Small intestine (tissue), 16 donors: ENCODE measurements at places on chromosomes 3 and 15. TPM values are rescaled to one million over a fixed set of nuclear protein-coding genes. Genes with fewer than 3 reads are reported as not detected.

DNA sequence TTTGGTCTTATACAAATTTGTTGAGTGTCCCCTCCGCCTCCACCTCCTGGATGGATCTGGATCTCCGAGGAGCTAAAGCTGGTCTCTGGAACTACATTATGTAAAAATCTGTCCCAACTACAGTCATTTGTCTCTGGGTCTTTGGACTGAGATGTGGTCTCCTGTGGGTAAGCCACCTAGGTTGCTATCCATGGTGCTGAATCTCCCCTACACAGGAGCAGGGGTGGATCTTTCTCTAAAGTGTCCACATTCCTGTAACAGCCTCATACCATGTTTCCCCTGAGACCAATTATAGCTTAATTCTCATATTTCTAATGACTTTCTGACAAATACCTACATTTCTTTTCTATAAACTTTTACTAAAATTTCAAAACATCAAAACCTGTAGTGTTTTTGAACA lies 625.8 kb downstream of the TAFA4 start:
- DNase-seq, result peak; percentile 20
- no peaks in the 10 kb centered on the region for H3K36me3 ChIP-seq
- H3K27ac ChIP-seq, result no peak overlapping the region
- no peaks in the 10 kb centered on the region for H3K27me3 ChIP-seq
- H3K4me1 ChIP-seq, result no peaks in the 10 kb centered on the region
- no peak overlapping the region for H3K4me3 ChIP-seq

GRCh38 chr3:111851511-111851954 lies 7.5 kb upstream of the PHLDB2 start:
- no peak for DNase-seq
- H3K36me3 ChIP-seq, result no peaks in the 10 kb centered on the region
- H3K27me3 ChIP-seq, result no peaks in the 10 kb centered on the region
- no peak overlapping the region for H3K27ac ChIP-seq
- H3K4me3 ChIP-seq, result no peak overlapping the region
- peaks cover 17% of the 10 kb centered on the region for H3K4me1 ChIP-seq

DNA sequence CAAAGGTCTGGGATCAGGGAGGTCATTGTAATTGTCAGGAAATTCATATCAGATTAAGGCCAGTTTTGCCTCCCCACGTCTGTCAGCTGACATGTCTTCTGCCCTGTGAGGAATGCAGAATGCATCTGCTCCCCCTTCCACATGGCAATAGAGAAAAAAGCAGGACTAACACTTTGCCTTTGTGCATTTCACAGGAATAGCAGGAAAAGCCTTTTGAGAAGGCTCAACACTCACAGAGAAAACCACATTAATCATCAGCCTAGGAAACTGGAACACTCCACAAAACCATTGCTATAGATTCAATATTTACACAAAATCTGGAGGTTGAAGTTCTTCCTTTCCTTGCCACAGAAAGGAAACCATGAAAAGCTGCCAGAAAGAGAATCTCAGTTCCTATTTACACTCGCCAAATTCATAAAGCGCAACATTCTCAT lies 165.2 kb upstream of the HES1 start:
- peaks cover 16% of the 10 kb centered on the region for H3K4me1 ChIP-seq
- H3K27me3 ChIP-seq, result no peaks in the 10 kb centered on the region
- no peaks in the 10 kb centered on the region for H3K36me3 ChIP-seq

DNA sequence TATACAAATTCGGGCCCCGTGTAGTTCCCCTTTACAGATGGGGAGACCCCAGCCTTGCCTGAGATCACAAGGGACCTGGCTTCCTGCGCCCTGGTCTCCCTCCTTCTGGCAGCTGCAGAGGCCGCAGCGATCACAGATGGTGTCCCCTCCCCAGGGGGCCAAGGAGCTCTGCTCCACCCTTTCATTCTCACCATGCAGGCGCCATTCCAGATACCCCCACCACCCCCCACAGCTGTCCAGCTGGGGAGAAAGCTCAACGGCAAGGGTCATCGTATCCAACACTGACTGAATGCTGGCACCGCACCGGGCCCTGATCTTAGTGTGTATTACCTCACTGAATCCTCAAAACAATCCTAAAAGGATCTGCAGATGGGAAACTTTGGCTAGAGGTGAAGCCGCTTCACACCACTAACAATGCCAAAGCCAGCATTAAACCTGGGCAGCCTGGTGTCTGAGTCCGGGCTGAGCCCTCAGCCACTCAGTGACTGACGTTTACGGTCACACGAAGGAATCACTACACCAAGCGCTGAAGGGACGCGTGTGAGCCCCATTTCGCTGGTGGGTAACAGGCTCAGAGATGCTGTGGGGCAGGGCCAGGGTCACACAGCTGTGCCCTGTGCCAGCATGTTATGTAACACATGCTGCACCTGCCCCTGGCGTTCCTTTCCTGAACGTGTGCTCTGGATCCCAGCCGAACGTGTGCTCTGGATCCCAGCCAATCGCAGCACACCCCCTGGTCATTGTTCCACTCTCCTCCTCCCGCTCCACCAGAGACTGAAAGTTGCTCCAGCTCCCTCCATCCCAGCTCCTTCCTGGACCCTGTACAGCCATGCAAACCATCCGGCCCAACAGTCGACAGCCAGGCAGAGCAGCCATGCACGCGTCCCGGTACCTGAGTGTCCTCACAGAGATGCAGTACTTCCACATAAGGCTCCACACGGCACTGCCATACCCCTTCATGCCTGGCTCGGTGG lies 51.8 kb downstream of the IQSEC1 start:
- H3K4me3 ChIP-seq, result no peak overlapping the region
- peak; percentile 40 for DNase-seq
- no peaks in the 10 kb centered on the region for H3K27me3 ChIP-seq
- H3K36me3 ChIP-seq, result no peaks in the 10 kb centered on the region
- no peak overlapping the region for H3K27ac ChIP-seq
- peaks cover 19% of the 10 kb centered on the region for H3K4me1 ChIP-seq

DUOXA1 gene
- polyA plus RNA-seq, result 0.27 TPM

ZNF774 gene
- polyA plus RNA-seq, result 1.4 TPM
